A549 (cell line): ENCODE measurements at places on chromosomes 5 and 9. TPM values are rescaled to one million over a fixed set of nuclear protein-coding genes. Genes with fewer than 3 reads are reported as not detected.

- no peak for DNase-seq
Observed at GRCh38 chr5:122985954-122986721, 50.4 kb downstream of the PPIC start.

GRCh38 chr5:112479418-112479817 lies 60.3 kb upstream of the EPB41L4A start:
- no peak for DNase-seq

GRCh38 chr9:115039516-115040120 lies 78.3 kb downstream of the TNC start:
- DNase-seq: no peak

GRCh38 chr5:72030237-72030636 lies 77.0 kb upstream of the MAP1B start:
- DNase-seq: no peak

GRCh38 chr9:15079989-15080388 lies 169.8 kb upstream of the FREM1 start:
- DNase-seq: no peak

DNA sequence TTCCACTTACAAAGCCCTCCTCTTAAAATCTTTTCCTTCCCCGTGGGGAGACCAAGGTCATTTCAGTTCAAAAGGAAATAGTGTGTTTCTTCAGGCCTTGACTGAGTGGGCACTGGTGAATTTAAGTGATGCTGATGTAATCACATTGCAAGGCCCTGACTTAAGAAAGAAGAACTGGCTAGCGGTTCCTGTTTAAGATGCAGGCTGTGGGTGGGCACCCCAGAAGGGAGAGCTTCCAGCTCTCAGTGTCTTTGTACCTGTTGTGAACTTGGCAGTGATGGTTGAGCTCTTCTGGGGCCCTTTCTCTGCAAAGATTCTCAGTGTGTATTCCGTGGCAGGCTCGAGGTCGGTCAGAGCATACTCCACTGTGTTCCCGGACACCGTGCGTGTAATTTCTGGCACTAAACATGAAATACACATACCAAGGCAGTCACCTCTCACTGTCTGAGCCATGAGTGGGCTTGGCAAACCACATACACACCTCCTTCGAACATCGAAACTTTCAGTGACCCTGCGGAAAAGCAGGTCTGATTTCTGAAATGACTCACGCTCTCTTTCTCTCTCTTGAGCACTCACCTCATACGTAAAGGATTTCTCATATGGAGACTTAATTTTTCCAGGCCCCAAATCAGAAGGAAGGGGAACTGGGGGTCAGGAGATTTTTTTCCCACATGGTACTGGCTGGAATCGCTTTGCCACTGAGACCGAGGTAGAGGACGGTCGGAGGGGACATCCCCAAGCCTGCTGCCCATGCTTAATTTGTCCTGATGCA lies 81.9 kb downstream of the TNC start:
- DNase-seq: no peak

The TERT gene
- 3.9 to 5.2 TPM (median 4.0 TPM) in 3 replicates for polyA plus RNA-seq
